ENCODE measurements at places on chromosomes 11 and 22.

GRCh38 chr11:120689596-120690275 lies 178.2 kb downstream of the GRIK4 start:
- no peak for DNase-seq

DNA sequence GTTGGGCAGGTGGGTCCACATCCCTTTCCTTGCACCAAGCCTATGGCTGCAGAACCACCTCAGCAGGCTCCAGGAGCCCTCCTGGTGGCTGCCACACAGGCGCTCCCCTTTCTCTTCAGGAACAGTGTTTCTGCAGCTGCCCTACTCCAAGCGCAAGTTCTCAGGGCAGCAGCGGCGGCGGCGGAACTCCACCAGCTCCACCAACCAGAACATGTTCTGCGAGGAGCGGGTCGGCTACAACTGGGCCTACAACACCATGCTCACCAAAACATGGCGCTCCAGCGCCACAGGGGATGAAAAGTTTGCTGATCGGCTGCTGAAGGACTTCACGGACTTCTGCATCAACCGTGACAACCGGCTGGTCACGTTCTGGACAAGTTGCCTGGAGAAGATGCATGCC lies 38.2 kb upstream of the YWHAH start:
- no peak for DNase-seq

GRCh38 chr22:50544078-50544745 lies 1.5 kb upstream of the KLHDC7B start:
- DNase-seq, result peak; percentile 42

- no peak for DNase-seq
These were observed 4.3 kb downstream of the CLTCL1 start for GRCh38 chr22:19287076-19287707.

- DNase-seq, result peak; percentile 25
These were observed 7.4 kb upstream of the PMM1 start for GRCh38 chr22:41596776-41597634.

- no peak for DNase-seq
These were observed 33.4 kb upstream of the HMOX1 start for GRCh38 chr22:35347462-35347861.

DNA sequence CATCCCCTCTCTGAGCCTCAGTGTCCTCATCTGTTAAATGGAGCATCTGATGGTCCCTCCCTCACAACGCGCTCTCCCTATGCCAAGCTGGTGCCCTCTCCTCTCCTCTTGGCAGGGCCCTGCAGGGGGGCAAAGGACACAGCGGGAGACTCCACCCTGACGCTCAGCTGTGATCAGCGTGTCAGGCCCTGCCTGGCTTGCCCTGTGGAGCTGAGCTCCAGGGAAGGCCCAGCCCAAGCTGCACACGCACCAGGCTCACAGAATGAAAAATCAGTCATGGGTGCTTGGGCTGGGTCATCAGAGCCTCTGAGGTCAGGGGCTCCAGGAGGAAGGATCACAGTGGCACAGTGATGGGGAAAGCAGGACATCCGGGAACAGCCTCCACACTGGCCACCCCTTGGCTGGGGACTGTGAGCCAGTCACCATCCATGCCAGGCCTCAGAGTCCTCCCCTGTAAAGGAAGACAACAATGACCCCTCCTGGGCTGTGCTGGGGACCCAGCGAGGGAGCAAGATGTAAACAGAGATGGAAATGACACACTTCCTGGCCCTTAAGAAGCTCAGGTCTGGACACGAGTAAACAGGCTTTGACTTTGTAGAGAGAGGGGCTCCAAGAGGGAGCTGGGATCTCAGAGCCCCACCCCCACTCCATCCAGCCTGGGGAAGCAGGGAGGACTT lies 36.6 kb downstream of the RPL3 start:
- DNase-seq, result no peak

DNA sequence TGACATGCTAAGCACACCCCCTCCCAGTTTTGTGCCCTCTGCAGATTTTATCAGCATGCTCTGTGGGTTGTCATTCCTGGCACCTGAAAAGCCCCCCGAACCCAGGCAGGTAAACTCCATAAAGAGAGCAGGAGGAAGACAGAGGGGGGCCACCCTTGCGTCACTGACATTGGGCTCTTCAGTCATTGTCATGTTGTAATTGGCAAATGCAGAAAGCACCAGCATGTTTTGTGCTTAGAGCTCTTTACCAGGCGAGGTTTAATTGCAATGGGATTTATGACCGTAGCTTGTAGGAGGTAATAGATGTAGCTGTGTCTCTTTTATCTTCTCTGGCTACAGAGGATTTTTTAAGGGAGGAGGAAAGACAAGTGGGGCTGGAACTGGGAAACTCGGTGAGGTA lies 201.7 kb downstream of the GRIK4 start:
- no peak for DNase-seq

GRCh38 chr11:2424811-2425495 lies 19.4 kb downstream of the TRPM5 start:
- no peak for DNase-seq

GRCh38 chr11:12017865-12018453 lies 9.5 kb upstream of the DKK3 start:
- DNase-seq, result no peak

- no peak for DNase-seq
These were observed 366.0 kb downstream of the BRD1 start for GRCh38 chr22:49461674-49462073.

GRCh38 chr11:117996058-117996457 lies 9.9 kb downstream of the IL10RA start:
- DNase-seq, result no peak

DNA sequence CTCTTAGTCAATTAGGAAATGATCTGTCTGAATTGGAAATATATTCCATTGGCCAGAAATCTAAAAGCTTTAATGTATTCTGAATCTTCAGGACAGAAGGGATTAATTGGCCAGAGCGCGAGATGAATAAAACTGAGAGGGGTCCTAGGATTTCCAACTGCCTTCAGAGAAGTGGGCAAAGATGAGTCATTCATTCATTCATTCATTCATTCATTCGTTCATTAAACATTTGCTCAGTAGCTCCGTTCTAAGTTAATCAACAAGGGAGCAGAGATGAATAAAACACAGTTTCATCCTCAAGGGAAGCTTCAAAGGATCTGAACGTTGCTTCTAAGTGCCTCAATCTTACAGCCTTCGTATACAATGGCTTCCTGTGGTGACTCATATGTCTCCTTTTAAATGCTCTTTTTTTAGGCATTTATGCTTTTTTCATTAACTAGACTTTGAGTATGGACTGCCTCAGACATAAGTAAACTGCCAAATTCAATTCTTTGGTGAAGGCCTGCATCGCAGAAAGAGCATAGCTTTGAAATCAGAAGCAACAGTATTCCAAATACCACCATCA lies 537.4 kb upstream of the CCDC90B start:
- no peak for DNase-seq

DNA sequence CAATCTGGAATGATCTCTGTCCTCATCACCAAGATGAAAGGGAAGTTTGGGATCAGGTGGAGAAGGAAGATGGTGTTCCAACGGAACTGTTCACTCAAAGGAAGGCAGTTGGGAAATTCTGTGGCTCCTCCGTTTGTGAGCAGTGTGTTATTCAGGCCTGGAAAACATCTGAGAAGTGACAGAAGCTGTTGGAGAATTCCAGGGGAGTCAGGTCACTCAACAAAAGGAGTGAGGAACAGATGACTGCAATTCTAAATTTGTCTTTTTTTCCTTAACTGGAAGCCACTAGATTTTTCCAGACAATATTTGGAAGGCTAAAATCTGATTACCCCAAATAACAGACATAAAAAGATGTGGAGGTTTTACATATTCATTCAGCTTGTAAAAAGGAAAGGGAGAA lies 107.8 kb downstream of the CD44 start:
- peak; percentile 78 for DNase-seq

DNA sequence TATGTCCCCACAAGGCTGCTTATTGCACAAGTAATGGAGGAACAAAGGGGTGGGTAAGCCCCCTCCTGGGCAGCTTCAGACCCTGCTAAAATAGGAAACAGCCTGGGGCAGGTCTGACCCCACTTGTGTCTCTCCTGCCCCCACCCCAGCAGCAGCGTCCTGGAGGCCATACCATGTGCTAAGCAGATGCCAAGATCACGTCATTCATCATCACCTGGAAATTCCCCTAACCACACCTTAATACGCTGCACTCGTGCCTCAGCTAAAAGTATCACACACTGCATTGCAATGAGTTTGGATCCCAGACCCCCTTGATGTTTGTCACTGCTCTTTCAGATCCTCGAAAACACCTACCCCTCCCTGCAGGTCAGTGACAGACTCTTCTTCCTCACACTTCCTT lies 27.8 kb upstream of the GGTLC2 start:
- DNase-seq, result no peak

DNA sequence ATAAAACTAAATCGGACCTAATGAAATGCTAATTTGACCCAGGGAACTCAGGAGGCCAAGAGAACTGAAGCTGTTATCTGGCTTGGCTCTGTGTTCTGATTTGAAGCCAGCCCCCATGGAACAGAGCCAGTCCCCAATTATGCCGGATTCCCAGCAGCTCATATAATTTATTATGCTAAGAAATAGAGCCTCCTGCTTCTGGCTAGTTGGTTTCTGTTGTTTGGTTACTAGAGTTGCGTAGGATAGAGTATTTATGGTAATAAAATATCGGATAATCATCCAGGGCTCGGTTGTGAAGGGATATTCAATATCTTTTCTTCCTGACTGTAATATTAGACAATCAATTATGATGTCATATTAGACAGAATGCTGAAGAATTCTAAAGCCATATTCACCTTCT lies 120.4 kb upstream of the TTC12 start:
- no peak for DNase-seq

- DNase-seq, result no peak
These were observed 39.2 kb upstream of the KLHL35 start for GRCh38 chr11:75472081-75472732.

DNA sequence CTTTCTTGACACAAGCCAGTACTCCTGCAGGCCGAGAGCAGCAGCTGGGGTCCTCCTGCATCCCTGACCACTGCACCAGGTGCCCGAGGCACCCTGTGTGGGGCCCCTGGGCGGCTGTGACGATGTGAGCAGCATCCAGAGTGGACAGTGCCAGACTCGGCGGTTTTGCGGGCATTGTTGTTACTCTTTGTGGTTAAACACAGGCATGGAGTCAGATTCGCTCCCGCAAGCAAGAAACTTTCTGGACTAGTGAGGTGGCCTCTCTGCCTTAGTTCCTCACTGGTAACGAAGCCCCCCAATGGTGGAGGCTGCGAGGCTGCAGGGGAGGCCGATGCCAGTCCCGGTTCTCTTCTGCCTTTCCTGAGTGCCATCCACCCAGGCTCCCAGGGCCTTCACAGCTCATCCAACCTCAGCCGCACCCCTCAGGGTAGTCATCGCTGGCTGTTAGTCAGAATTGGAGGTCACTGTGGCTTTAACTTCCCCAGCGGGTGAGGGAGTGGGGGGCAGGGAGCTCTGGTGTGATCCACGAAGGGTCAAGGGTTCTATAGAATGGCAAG lies 3.7 kb upstream of the CLDN5 start:
- DNase-seq, result no peak

DNA sequence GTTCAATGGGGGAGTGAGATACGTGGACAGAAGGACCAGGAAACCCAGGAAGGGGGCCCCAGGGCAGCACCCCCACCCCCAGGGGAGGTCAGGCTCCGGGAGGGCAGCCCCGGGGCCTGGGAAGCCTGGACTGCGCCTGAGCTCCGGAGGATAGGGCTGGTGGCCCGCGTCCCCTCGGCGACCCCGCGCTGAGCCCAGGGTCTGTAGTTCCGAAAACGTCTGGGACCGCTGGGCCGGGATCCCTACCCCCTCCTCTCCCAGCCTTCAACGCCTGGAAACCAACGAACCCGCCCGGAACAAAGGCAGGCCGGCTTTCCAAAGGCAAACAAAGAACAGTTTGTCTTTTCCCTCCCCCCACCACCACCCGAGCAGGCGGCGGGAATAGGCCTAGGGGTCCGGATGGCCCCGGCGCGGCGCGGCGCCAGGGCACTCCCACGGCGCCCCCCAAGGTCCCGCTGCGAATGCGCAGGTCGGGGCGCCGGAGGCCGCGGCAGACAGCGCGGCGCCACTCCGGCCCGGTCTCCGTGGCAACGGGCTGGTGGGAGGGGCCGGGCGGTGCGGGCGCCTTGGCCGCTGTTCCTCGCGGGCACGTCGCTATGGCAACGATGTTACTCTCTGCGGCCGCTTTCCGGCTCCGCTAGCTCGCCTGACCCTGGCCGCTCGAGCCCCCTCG lies 58.5 kb downstream of the IGLL1 start:
- peak; percentile 88 for DNase-seq

GRCh38 chr11:34173050-34173449 lies 67.6 kb downstream of the NAT10 start:
- DNase-seq, result no peak

DNA sequence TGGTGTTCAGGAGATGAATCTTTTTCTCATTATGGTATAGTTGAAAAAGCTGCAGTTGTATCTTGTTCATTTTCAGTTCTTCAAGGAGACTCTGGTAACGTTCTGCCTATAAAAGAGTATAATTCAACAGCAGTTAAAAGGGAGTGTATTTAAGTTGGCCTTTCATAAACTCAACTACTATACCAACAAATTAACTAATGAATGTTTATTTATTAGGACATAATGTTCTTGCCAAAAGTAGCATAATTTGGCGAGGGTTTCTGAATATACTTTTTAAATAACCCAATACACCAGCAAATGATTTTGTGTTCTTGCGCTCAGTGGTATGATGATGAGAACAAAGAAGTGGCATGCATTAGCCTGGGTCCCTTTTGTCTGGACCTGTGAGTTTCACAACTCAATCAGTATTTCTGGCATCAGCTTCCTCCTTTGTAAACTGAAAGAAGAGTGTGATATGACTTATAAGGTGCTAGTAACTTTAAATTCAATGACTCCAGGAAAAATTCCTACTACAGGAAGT lies 10.9 kb downstream of the SMC1B start:
- no peak for DNase-seq

GRCh38 chr11:1531449-1532013 lies 40.5 kb downstream of the DUSP8 start:
- DNase-seq, result no peak

- DNase-seq, result no peak
These were observed 3.4 kb downstream of the AGBL2 start for GRCh38 chr11:47711816-47712215.

GRCh38 chr11:96817482-96818399 lies 427.9 kb downstream of the JRKL start:
- DNase-seq, result no peak

- peak; percentile 45 for DNase-seq
These were observed 1327.3 kb downstream of the TBC1D22A start for GRCh38 chr22:48089601-48090331.

DNA sequence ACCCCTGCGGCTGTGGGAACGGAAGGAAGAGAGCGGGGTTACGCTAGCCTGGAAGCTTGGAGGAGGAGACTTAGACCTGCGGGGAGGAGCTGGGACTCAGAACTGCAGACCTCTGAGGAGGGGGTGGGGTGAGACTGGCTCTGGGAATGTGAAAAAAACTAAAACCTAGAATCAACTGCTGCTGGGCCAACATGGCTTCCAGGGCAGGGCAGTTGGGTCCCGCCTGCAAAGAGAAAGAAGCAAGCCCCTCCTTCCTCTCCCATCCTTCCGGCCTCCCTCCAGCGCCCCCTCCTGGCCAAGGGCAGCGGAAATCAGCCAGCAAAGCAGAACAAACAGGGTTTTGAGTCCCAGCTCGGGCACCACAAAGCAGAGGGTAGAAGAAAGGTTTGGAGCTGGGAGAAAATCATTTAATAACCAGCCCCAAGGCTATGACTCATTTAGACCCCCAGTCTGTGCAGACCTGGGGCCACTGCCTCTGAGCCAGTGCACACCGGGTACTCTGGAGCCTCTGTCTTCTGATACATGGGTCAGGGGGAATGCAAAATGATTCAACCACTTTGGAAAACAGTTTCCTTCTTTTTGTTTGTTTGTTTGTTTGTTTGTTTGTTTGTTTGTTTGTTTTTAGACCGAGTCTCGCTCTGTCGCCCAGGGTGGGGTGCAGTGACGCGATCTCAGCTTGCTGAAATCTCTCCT lies 7.3 kb upstream of the NCF4 start:
- peak; percentile 43 for DNase-seq
